ENCODE measurements at places on chromosomes 6 and 20.

- DNase-seq: no peak
Observed at GRCh38 chr6:166446567-166447065, 63.9 kb upstream of the MPC1 start.

DNA sequence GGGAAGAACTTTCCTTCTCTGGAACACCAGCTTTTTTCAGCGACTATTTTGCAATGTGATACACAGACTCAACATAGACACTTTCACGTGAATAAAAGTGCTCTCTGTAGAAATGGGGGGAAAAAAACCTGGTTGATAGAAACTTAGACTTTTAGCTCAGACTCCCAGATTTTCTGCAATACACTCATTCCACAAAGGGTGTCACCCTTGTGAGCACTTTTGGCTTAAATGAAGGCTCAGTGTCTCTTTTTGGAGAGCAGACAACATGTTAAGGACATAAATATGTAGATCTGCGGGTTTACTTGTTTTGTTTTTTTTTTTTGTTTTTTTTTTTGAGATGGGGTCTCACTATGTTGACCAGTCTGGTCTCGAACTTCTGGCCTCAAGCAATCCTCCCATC lies 579.6 kb downstream of the PTPRT start:
- no peak for DNase-seq

DNA sequence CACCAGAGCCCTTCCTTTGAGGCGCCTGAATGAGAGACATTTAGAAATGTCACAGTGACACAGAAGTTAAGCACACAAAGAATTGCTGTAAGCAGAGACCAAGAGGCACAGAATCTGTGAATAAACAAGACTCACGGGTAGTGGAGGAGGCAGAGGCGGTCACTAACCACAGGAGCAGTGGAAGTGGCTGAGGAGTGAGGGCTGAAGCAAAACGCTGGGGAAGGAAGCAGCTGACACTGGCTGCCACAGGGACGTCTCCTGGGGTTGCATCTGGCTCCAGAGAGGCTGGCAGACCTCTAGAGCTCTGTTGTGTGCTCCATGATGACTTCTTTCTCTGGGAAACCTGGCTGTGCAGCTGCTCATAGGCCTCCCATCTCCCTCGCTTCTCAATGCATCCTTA lies 65.0 kb upstream of the SLC2A12 start:
- no peak for DNase-seq

DNA sequence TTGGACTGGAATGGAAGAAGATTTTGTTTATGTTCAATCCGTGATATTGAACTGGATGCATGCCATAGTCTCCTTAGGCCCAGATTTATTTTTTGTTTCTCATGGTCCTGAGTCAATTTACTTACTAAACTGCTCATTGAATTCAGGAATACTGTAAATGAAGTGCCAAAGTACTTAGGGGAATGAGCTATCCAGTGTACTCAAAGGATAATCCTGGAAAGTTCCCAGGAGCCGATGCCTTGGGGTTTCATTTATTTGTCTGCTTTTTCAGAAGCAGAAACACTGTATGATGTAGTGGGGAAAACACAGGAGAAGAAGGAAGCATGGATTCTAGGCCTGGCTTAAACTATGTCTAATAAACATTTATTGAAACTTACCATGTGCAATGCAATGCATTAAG lies 56.1 kb upstream of the THEMIS start:
- DNase-seq: no peak

GRCh38 chr6:29014729-29015608 lies 9.9 kb upstream of the ZNF311 start:
- no peak for DNase-seq

DNA sequence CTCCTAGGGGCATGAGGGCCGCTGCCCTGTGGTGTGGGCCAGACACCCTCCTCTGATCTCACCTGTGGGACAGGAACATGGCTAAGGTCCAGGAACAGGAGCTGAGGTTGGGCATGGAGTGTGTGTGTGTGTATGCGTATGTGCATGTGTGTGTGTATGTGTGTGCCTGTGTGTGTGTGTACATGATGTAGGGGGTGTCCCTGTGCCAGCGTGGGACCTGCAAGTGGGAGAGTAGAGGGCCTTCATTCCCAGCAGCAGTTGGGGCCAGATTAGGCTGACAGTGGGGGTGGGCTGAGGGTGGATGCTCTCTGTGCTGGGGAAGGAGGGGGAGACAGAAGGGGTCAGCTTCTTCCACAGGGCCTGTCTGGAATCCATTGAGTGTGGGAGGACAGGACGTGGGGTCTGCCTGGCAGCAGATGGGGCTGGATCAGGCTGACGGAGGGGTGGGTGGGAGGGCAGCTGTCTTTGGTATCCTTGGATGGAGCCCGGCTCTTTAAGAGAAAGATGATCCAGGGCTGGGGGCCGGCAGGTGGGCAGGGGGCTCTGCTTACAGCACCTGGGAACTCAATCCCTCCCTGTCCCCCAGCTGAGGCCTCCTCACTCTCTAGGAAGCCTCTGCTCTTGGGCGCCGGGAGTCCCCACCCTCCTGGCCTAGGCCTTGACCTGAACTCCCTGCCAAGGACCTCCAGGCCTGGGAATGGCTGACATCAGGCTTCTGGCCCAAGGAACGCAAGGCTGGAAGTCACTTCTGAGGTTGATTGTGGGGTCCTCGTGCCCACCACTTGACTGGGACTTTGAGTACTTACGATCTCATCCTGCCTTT lies 44.0 kb downstream of the SPDEF start:
- no peak for DNase-seq

Data from cortex of kidney (tissue), 1 donor.